ENCODE measurements at places on chromosomes 11 and 22.
A peak's percentile ranks its signal among the peaks of the same experiment; 100 is the strongest.

DNA sequence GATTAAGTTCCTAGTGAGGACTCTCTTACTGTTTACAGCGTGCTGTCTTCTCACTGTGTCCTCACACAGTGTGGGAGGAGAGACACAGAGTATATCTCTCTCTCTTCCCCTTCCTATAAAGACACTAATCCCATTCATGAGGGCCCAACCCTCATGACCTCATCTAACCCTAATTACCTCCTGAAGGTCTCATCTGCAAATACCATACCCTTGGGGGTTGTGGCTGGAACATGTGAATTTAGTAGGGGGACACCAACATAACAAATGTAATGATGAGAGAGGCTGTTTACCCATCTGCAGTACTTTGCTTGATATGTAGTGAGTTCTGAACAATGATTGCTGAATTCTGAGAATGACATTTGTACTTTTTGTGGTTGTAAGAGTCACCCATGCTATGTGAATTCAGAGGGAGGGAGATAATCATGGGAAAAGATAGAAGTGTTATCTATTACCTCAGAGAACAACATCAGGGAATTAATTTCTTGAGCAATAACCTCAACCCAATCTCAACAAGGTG, 4.9 kb upstream of the OR52W1 start:
- no peak for DNase-seq

DNA sequence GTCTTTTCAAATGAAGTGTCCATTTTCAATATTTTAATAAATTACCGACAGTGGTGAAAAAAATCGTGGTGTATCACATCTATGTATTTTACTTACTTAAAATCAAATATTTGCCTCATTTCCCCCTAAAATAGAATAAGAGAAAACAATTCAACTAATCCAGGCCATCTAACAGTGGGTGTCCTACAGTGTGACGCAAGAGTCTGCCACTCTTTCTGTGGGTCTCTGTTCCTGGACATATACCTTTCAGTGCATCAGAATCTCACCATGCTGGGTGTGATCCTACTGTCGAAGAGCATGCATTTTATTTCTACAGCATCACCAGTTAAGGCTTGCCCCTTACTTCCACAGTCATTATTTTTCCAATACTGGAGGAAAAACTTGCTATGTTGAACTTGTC, 111.2 kb downstream of the CD44 start:
- DNase-seq: no peak

GRCh38 chr11:8220261-8221045, 43.2 kb downstream of the LMO1 start:
- no peak for DNase-seq

DNA sequence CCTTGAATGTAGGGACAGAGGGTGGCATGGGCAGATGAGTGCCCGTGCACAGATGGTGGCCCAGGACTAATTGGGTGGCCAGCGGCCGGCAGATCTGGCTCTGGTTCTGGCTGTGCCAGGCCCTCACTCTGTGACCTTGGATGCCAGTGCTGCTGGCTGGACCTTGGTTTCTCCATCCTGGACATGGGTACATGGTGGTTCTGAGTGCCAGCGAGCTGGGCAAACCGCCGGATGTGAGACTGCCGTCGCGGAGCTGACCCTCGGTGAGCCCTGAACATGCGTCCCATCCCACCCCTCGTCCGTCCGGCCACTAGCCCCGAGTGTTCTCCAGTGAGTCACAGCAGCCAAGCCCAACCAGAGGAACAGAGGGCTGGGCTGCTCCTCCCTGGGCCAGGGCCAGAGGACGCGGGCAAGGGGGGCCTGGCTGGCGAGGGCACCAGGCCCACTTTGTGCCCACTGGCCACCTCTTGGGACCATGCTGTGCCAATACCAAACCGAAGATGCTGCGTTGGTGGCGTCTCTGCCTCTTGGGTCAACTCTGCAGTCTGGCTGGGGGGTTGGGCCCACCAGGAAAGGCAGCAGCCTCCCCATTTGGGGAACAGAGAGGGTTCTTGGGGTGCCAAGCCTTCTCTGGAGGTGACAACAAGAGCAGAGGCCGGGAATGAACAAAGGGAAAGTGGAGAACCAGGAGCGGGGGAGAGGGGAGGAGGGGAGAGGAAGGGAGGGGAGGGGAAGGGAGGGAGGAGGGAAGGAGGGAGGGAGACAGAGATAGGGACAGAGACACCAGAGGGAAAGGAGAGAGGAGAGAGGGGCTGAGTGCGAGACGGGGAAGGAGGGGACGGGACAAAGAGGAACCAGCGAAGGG, 10.7 kb downstream of the LSP1 start:
- DNase-seq: peak; percentile 45

- DNase-seq: no peak
Observed at GRCh38 chr11:130523166-130523565, 74.7 kb downstream of the ADAMTS15 start.

DNA sequence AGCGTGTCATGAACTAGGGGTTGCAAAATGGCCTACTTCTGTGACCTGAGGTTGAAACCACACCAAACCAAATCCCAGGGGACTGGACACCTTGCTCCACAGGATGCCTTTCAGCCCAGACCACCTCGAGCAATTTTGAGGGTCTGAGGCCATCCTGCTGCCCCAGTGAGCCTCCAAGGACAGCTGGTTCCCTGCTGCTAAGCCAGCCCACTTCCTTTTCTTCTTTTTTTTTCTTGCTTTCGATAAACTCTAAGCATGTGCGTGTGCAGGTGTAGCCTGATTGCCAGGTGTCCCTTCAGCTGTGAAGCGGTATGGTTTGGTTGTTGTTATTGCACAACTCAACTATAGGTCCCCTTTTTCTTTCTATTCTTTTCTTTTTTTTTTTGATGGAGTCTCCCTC, 2.7 kb downstream of the CRYBB1 start:
- DNase-seq: no peak

DNA sequence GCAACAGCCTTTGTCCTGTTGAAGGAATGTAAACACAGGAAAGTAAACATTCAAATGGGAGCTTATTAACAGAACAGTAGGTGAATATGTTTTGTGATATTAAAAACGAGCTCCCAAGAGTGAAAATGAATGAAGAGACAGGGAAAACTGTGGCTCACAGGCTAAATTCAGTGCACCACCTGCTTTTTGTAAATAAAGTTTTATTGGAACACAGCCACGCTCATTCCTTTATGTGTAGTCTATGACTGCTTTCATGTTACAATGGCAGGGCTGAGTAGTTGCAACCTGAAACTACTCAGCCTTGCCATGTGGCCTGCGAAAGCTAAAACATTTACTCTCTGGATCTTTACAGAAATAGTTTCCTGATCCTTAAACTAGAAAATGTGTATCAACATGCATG, 136.9 kb downstream of the MYO18B start:
- DNase-seq: peak; percentile 46

DNA sequence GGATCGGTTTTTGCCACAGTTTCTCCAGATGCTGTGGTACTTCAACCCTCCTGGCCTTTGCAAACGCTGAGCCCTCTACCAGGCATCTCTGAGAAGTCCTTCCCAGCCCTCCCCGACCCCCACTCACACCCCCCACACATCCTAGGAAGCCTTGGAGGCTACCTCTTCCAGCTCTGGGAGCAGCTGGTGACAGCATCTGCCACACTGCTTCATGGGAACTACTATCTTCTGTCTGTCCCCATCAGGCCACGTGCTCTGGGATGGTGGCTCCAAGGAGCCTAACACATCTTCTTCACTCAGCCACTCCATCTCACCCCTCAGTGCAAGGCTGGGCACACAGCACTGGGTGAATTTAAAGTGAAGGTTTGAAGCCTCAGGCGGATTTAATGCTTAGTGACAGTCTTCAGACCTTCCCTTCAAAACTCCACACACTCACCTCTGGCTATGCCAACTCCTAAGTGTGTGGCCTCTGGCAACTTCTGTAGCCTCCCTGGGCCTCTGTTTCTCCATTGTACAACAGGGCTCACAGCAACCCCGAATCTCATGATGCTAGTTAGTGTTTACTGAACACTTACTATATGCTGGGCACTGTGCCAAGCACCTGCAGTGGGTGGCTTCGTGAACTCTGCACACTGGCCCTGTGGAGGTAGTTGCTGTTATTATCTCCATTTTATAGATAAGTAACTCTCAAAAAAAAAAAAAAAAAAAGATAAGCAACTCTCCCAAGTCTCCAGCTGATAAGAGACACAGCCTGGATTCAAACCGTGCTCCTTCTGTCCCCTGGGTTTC, 7.3 kb upstream of the TP53I11 start:
- peak; percentile 20 for DNase-seq

- no peak for DNase-seq
Observed at GRCh38 chr11:47257517-47258316, at the start of gene NR1H3. TSS of gene NR1H3 (plus strand) at chr11:47257996. CDS start at chr11:47259217, 1,221 bp downstream.

DNA sequence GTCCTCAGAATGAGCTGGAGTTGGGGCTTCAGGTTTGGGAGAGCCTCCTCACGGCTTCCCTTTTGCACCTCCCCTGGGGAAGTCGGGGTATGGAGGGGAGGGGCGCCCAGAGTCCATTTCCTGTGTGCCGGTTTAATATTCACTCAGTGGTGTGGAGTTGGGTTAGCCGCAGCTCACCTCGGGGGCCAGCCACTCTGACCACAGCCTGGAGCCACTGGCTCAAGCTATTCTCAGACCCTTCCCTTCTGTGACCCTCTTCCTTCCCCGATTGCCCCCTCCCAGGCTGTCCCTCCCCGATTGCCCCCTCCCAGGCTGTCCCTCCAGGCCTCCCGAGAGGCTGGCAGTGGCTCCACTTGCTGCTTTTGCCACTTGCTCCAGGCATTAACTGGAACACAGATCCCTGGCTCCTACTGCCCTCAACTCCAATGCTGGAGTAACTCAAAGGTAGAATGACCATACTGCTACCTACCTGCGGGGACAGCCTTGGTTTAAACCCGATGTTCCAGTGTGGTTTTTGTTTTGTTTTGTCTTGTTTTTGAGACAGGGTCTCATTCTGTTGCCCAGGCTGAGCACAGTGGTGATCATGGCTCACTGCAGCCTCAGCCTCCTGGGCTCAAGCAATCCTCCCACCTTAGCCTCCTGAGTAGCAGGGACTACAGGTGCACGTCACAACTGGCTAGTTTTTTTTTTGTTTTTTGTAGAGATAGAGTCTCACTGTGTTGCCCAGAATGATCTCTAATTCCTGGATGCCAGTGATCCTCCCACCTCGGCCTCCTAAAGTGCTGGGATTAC, 29.3 kb downstream of the RPUSD4 start:
- no peak for DNase-seq

GRCh38 chr11:118051136-118051610, 25.7 kb upstream of the TMPRSS4 start:
- DNase-seq: no peak

GRCh38 chr22:36660510-36660840, 43.1 kb downstream of the CACNG2 start:
- DNase-seq: no peak

DNA sequence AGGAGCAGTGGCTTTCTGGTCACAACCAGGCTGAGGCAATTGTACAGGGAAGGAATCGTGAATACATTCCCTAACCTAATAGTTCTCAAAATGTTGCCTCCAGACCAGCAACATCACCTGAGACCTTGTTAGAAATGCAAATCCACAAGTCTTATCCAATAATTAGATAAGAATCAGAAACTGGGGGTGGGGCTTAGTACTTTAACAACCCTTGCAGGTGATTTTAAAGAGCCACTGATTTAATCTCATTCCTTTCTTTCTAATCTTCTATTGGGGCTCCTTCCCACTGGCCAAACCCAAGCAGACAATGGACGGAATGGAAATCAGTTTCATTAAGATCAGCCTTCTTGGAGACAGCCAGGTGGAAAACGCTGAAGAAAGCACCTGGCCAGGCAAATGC, 142.4 kb upstream of the DDI1 start:
- no peak for DNase-seq

DNA sequence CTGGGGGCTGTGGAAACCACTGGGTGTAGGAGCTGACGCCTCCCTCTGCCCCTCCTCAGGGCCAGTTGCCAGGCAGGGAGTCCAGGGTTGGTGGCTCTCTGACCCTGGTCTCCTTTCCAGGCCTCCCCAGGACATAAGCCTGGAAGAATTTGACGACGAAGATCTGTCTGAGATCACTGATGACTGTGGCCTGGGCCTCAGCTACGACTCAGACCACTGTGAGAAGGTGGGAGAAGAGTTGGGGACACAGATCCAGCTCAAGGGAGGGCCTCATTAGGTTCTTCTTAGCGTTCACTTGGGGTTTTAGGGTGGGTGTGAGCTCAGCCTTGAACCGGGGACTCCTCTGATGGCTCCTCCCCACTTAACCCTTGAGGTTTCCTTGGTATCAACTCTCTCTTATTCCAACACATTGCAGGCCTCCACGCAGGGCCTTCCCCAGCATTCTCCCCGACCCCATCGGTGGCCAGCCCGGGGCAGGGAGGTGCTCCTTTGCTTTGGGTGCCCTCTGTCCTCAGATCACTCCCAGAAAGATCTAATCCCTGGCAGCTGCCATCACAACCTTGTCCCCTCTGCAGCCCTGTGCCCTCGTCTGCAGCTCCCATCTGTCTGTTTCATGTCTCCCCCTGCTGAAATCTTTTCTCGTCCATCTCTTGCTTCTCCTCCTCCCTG, 1.2 kb downstream of the MAPK8IP2 start:
- no peak for DNase-seq

GRCh38 chr11:131964698-131965483, 594.5 kb downstream of the NTM start:
- no peak for DNase-seq

- DNase-seq: no peak
Observed at GRCh38 chr11:1928470-1928890, 9.0 kb downstream of the TNNT3 start.

DNA sequence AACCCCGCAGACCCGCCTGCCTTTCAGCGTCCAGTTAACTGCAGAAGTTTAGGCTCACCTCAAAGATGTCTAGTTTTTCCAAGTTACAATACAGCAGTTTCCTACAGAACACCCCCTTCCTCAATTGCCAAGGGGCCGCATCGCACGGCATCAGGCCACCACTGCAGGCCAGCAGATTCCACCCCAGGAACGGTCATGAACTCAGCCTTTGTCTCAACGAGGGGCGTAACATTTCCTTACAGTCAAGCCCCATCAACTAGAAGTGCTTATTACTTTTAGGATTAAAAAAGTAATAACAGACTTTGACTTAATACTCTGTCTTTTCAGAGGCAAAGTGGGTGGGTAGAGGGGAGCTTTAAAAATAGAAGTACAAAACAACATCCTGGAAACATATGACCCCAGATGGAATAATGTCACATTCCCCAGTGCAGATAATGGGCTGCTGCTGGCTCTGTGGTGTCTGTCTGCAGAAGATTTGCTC, 36.3 kb downstream of the PPP2R1B start:
- DNase-seq: no peak

DNA sequence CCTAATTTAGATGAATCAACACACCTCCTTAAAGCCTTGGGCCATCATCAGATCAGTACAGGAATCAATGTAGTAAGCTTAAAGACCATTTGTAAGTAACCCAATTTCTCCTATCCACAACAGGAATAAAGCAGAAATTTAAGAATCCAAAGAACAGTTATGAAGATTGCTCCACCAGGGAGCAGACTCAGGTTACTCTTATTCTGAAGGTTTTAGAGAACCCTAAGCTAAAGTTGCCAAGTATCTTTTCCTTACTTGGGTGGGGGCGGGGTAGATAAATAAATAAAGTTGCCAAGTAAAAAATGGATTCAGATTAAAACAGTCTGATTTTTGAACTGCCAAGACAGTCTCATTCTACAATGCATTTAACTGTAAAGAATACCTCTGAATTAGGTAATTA, 18.1 kb downstream of the CKAP5 start:
- DNase-seq: no peak

All from NCI-H345 (cell line).